B cell (primary cell): ENCODE measurements at places on chromosomes 11 and 22.

- no peak for DNase-seq
These were observed 20.7 kb downstream of the PIK3C2A start for GRCh38 chr11:17186932-17187692.

- no peak for DNase-seq
These were observed 900.0 kb downstream of the LUZP2 start for GRCh38 chr11:25396847-25397246.

GRCh38 chr11:111574373-111575225 is 27.6 kb upstream of the SIK2 start:
- no peak for DNase-seq

- no peak for DNase-seq
These were observed 13.3 kb upstream of the BCR start for GRCh38 chr22:23166841-23167616.

DNA sequence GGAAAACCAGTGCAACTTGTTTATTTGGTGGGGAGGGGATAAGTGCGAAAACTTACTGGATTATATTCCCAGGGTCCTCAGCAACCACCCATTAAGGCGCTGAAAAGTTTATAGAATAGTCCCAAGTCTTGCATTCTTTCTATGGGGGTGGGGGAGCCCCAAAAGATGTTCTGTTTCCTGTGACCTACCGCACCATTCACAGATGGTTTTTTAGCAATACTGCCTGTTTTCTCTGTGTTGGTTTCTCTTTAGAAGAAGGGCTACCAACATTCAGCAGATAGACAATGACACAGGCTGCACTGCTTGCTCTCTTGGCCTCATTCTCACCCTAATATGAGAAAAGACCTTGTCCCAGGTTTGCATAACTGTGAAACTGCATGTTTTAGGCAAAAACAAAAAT is 86.5 kb downstream of the FAM76B start:
- no peak for DNase-seq

- DNase-seq = peak; percentile 54
These were observed 86.6 kb downstream of the MAML2 start for GRCh38 chr11:96256215-96257011.

GRCh38 chr11:2420502-2421225 is 20.1 kb downstream of the TSSC4 start:
- peak; percentile 86 for DNase-seq

GRCh38 chr11:8839957-8840945 is 70.7 kb upstream of the AKIP1 start:
- DNase-seq = no peak

DNA sequence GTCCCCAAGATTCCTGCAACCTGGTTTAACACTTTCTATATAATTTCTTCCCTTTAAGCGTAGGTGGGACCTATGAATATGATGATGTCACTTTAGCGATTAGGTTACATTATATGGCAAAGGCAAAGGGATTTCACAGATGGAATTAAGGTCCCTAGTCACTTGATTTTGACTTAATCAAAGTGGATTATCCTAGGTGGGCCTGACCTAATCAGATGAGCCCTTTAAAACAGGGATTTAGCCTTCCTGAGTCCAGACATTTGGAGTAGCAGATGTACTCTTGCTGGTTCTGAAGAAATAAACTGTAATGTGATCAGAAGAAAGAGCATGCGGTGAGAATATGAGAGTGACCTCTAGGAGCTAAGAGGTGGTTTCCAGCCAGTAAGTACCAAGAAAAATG is 67.8 kb upstream of the LIN7C start:
- DNase-seq = no peak

DNA sequence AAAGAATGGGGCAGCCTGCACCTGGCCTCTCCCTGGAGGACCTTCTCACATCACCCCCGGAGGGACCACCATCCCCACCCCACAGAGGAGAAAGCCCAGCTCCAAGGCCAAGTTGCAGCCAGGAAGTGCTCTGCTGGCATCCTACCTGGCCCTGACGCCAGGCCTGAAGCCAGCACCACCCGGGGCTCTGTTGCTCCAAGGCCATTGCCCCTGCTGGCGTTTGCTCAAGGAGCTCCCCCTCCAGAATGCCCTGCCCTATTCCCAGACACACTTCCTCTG is 10.2 kb downstream of the RTN4R start:
- DNase-seq = no peak

DNA sequence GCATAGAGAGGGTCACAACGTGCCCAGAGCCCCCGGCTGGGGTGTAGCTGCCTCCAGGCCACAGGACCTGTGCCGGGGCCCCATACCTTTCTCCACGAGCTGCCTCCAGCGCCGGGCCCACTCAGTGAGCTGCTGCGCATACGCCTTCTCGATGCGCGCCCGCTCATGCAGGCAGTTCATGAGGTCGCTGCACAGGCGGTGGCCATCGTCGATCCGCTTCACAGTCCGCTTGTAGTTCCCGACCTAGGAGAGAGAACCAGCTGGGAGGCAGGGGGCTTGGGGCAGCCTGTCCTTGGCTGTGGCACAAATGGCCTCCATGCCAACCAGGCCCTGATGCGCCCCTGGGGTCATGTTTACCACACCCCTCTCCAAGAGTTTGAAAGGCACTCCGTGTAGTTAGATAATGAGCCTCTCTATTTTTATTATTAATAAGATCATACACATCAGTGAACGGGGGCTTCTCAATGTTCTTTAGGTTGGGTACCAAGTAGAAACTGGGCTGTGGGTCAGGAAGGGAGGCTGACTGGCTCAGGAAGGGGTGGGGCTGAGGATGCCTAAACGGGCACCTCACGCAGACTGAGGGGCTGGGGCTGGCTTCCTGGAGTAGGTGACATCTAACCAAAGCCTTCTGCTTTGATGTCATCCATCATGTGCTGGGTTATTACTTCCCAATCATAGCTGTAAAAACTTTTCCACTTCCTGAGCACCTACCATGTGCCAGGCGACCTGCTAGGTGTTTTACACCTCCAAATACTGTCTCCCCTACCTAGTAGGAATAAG is 36.5 kb upstream of the ARFGAP3 start:
- DNase-seq = peak; percentile 43

GRCh38 chr22:19057999-19058491 is 64.2 kb downstream of the DGCR2 start:
- DNase-seq = no peak

GRCh38 chr11:35436581-35437250 is 17.4 kb upstream of the SLC1A2 start:
- no peak for DNase-seq

GRCh38 chr22:39132281-39132680 is 20.2 kb downstream of the CBX7 start:
- DNase-seq = no peak
